ENCODE measurements at places on chromosomes 5 and 9. TPM values are rescaled to one million over a fixed set of nuclear protein-coding genes. Genes with fewer than 3 reads are reported as not detected.

Gene CARD9
- total RNA-seq, result 1.5 TPM

- H3K27ac ChIP-seq, result no peak overlapping the region
- H3K4me1 ChIP-seq, result no peaks in the 10 kb centered on the region
- no peak overlapping the region for H3K4me3 ChIP-seq
- H3K27me3 ChIP-seq, result no peaks in the 10 kb centered on the region
- no peak for DNase-seq
These were observed 259.8 kb upstream of the IRX4 start for GRCh38 chr5:2142456-2142954.

Gene LECT2
- total RNA-seq, result not detected

- DNase-seq, result no peak
- H3K36me3 ChIP-seq, result no peaks in the 10 kb centered on the region
- H3K4me3 ChIP-seq, result no peak overlapping the region
- H3K4me1 ChIP-seq, result no peaks in the 10 kb centered on the region
- H3K27ac ChIP-seq, result no peak overlapping the region
These were observed 545.8 kb upstream of the ARRDC3 start for GRCh38 chr5:91928754-91929521.

Gene STC2
- 2.4 TPM for total RNA-seq

DNA sequence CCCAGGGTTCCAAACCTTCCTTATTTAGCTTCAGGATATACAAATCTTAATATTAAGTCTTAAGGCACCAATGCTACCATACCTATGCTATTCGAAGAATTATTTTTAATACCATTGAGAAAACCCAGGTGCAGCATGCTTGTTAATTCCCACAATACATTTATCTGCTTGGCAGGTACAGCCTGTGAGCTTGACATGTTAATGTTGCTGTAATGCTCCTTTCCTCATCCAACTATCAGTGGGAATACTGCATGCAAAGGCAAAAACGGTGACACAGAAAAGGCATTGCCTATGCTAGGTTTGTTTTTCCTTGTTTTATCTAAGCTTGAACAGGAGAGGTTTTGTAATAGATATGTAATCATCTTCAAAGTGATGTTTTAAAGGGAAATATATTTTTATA is 135.7 kb upstream of the COX7C start:
- H3K27ac ChIP-seq, result no peak overlapping the region
- no peaks in the 10 kb centered on the region for H3K4me1 ChIP-seq

Gene PCDHA7
- total RNA-seq, result not detected

Gene LHX3
- not detected for total RNA-seq

Gene CMYA5
- total RNA-seq, result 0.16 TPM

Gene GARIN3
- 0.50 TPM for total RNA-seq

Gene EIF4E1B
- not detected for total RNA-seq

GRCh38 chr5:101663543-101663942 is 632.5 kb downstream of the SLCO4C1 start:
- H3K4me1 ChIP-seq, result no peaks in the 10 kb centered on the region
- no peak overlapping the region for H3K4me3 ChIP-seq
- H3K27ac ChIP-seq, result no peak overlapping the region
- no peaks in the 10 kb centered on the region for H3K27me3 ChIP-seq
- no peak for DNase-seq

Gene RNF183
- not detected for total RNA-seq

GRCh38 chr5:159451197-159452052 is 121.1 kb upstream of the IL12B start:
- DNase-seq, result no peak
- H3K27ac ChIP-seq, result no peak overlapping the region
- no peaks in the 10 kb centered on the region for H3K4me1 ChIP-seq
- H3K4me3 ChIP-seq, result no peak overlapping the region

GRCh38 chr5:26942481-26942880 is 95.9 kb downstream of the CDH9 start:
- H3K36me3 ChIP-seq, result no peaks in the 10 kb centered on the region
- H3K4me1 ChIP-seq, result no peaks in the 10 kb centered on the region
- no peaks in the 10 kb centered on the region for H3K27me3 ChIP-seq
- DNase-seq, result no peak
- H3K27ac ChIP-seq, result no peak overlapping the region

GRCh38 chr9:92097997-92098482 is 17.2 kb downstream of the SPTLC1 start:
- H3K27me3 ChIP-seq, result no peaks in the 10 kb centered on the region
- H3K4me3 ChIP-seq, result no peak overlapping the region
- no peaks in the 10 kb centered on the region for H3K36me3 ChIP-seq
- DNase-seq, result peak; percentile 58
- H3K4me1 ChIP-seq, result no peaks in the 10 kb centered on the region

Gene NR4A3
- total RNA-seq, result 37.5 TPM

DNA sequence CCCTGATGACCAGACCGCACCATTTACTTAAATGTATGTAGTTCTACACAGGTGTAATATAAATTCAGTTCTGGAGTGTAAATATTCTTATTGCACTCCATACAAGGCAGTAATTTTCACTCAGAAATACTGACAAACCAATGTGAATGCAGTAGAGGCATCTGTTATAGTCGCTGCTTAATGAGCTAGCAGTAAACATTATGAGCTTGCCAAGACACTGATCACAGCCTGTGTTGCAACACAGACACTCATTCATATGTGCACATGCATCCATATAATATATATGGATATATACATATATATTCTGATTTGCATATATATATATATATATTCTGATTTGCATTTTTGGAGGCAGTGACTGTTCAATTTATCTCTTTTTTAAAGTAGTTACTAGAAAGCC is 435.1 kb upstream of the ST8SIA4 start:
- H3K4me1 ChIP-seq, result no peaks in the 10 kb centered on the region
- H3K36me3 ChIP-seq, result no peaks in the 10 kb centered on the region
- no peak for DNase-seq
- no peak overlapping the region for H3K27ac ChIP-seq

GRCh38 chr5:39146831-39147540 is 72.4 kb downstream of the FYB1 start:
- DNase-seq, result no peak
- no peak overlapping the region for H3K27ac ChIP-seq
- H3K4me3 ChIP-seq, result no peak overlapping the region
- H3K27me3 ChIP-seq, result no peaks in the 10 kb centered on the region

DNA sequence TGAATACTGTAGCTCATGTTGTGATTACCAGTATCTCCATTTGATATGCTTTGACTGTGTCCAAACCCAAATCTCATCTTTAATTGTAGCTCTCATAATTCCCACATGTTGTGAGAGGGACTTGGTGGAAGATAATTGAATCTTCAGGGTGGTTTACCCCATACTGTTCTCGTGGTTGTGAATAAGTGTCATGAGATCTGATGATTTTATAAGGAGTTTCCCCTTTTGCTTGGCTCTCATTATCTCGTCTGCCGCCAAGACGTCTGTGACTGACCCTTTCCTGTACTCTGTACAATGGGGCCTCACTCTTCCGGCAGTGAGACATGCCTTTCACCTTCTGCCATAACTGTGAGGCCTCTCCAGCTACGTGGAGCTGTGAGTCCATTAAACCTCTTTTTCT is 59.3 kb downstream of the TRIO start:
- no peak overlapping the region for H3K4me3 ChIP-seq
- H3K4me1 ChIP-seq, result no peaks in the 10 kb centered on the region
- no peaks in the 10 kb centered on the region for H3K36me3 ChIP-seq
- H3K27me3 ChIP-seq, result no peaks in the 10 kb centered on the region

Gene FCN2
- not detected for total RNA-seq

GRCh38 chr5:33711094-33711679 is 180.6 kb downstream of the ADAMTS12 start:
- DNase-seq, result no peak
- no peak overlapping the region for H3K27ac ChIP-seq
- H3K4me1 ChIP-seq, result no peaks in the 10 kb centered on the region
- H3K27me3 ChIP-seq, result no peaks in the 10 kb centered on the region
- no peak overlapping the region for H3K4me3 ChIP-seq
- no peaks in the 10 kb centered on the region for H3K36me3 ChIP-seq

DNA sequence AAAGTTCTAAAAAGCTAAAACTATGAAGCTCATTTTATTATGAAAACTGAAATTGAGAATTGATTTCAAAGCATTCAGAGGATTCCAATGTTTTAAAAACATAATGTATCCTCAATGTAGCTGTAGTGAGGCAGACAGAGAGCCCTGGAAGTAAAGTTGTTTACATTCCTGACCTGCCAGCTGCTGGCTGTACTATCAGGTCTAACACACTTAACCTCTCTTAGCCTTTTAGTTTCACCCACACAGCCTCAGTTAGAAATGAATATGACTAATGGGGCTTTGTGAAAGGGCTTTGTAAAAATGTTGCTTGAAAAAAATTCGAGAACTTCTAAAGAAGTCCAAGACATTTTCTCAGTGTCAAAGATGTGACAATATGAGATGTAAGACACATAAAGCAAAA is 122.6 kb downstream of the FBXL17 start:
- H3K27ac ChIP-seq, result no peak overlapping the region
- DNase-seq, result no peak
- H3K4me1 ChIP-seq, result no peaks in the 10 kb centered on the region
- H3K4me3 ChIP-seq, result no peak overlapping the region
- H3K27me3 ChIP-seq, result no peaks in the 10 kb centered on the region
- no peaks in the 10 kb centered on the region for H3K36me3 ChIP-seq

DNA sequence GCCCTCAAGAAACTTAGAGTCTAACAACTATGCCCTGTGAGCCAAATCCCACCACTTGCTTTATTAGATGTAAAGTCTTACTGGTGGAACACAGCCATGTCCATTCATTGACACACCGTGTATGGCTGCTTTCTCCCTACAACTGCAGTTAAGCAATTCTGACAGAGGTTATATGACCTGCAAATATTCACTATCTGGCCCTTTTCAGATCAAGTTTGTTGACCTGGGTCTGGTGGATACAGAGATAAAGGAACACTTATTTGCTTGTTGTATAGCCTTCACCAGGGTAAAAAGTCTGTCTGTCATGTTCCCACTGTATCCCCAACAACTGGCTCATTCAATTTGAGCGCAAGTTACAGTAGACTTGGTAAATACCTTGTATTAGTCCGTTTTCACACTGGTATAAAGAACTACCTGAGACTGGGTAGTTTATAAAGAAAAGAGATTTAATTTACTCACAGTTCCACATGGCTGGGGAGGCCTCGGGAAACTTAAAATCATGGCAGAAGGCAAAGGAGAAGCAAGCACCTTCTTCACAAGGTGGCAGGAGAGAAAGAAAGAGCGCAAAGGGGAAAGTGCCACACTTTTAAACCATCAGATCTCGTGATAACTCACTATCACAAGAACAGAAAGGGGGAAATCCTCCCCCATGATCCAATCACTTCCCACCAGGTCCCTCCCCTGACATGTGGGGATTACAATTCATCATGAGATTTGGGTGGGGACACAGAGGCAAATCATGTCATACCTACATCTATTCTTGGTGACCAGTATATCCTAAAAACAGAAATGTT is 27.9 kb downstream of the DEPDC1B start:
- no peak overlapping the region for H3K27ac ChIP-seq
- H3K27me3 ChIP-seq, result no peaks in the 10 kb centered on the region
- H3K4me1 ChIP-seq, result no peaks in the 10 kb centered on the region
- no peaks in the 10 kb centered on the region for H3K36me3 ChIP-seq

- DNase-seq, result no peak
- no peaks in the 10 kb centered on the region for H3K27me3 ChIP-seq
- H3K27ac ChIP-seq, result no peak overlapping the region
- no peaks in the 10 kb centered on the region for H3K36me3 ChIP-seq
These were observed 145.1 kb downstream of the IRX1 start for GRCh38 chr5:3740546-3741373.

Gene SLC34A3
- not detected for total RNA-seq

- H3K4me3 ChIP-seq, result no peak overlapping the region
- H3K27me3 ChIP-seq, result no peaks in the 10 kb centered on the region
- no peak overlapping the region for H3K27ac ChIP-seq
- no peaks in the 10 kb centered on the region for H3K4me1 ChIP-seq
- H3K36me3 ChIP-seq, result peaks cover 54% of the 10 kb centered on the region
- no peak for DNase-seq
These were observed 67.6 kb downstream of the SMARCA2 start for GRCh38 chr9:2082772-2083171.

GRCh38 chr5:62296998-62297397 is 9.0 kb upstream of the KIF2A start:
- no peak overlapping the region for H3K27ac ChIP-seq
- H3K4me3 ChIP-seq, result no peak overlapping the region
- no peak for DNase-seq
- H3K36me3 ChIP-seq, result no peaks in the 10 kb centered on the region
- H3K4me1 ChIP-seq, result peaks cover 55% of the 10 kb centered on the region

GRCh38 chr5:129670957-129671500 is 76.9 kb upstream of the MINAR2 start:
- H3K4me3 ChIP-seq, result no peak overlapping the region
- no peaks in the 10 kb centered on the region for H3K27me3 ChIP-seq
- DNase-seq, result no peak
- no peaks in the 10 kb centered on the region for H3K4me1 ChIP-seq
- H3K27ac ChIP-seq, result no peak overlapping the region
- H3K36me3 ChIP-seq, result no peaks in the 10 kb centered on the region

Gene PRRT1B
- total RNA-seq, result not detected

DNA sequence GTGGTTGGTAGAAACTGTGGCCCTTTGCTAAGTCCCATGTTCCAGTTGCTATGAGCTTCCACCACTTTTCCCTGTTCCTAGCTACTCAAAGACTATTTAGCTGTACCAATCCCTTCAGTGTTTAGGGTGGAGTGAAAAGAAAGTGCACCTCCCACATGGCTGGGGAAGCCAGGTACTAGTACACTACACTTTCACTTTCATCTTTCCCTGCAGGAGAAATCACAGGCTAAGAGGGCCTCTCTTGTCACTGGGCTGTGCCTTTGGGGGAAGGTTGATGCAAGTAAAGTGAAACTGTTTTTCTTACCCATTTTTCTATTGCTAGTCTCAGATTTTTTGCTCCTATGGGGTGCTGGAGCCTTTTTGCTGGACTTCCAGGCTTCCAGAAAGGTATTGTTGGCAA is 33.5 kb upstream of the CKS2 start:
- no peak overlapping the region for H3K4me3 ChIP-seq
- H3K27ac ChIP-seq, result no peak overlapping the region
- H3K27me3 ChIP-seq, result no peaks in the 10 kb centered on the region
- H3K4me1 ChIP-seq, result peaks cover 13% of the 10 kb centered on the region
- H3K36me3 ChIP-seq, result no peaks in the 10 kb centered on the region

Gene PRDM9
- total RNA-seq, result not detected

- no peak overlapping the region for H3K27ac ChIP-seq
- peaks cover 39% of the 10 kb centered on the region for H3K36me3 ChIP-seq
- no peak for DNase-seq
- H3K4me3 ChIP-seq, result no peak overlapping the region
- no peaks in the 10 kb centered on the region for H3K27me3 ChIP-seq
- H3K4me1 ChIP-seq, result no peaks in the 10 kb centered on the region
These were observed 93.6 kb downstream of the NR3C1 start for GRCh38 chr5:143309661-143310431.

- DNase-seq, result no peak
- H3K36me3 ChIP-seq, result no peaks in the 10 kb centered on the region
- H3K4me3 ChIP-seq, result no peak overlapping the region
- no peak overlapping the region for H3K27ac ChIP-seq
These were observed 4.2 kb downstream of the AK1 start for GRCh38 chr9:127873223-127873691.

Gene WNT8A
- total RNA-seq, result not detected

Gene RNF180
- not detected for total RNA-seq

Gene GPR150
- 0.26 TPM for total RNA-seq

- H3K4me1 ChIP-seq, result no peaks in the 10 kb centered on the region
- no peak for DNase-seq
- no peak overlapping the region for H3K27ac ChIP-seq
- H3K4me3 ChIP-seq, result no peak overlapping the region
- no peaks in the 10 kb centered on the region for H3K27me3 ChIP-seq
These were observed 45.5 kb downstream of the TENT4A start for GRCh38 chr5:6758706-6759105.

Gene UBE2QL1
- not detected for total RNA-seq

All from CD8-positive, alpha-beta memory T cell (primary cell).